Activated T-cell treated with anti-CD3 and anti-CD28 coated beads, Interleukin-2, amount 50 U/mL, for 1 hour (primary cell): ENCODE measurements at places on chromosomes 6 and 20.
A peak's percentile ranks its signal among the peaks of the same experiment; 100 is the strongest.

DNA sequence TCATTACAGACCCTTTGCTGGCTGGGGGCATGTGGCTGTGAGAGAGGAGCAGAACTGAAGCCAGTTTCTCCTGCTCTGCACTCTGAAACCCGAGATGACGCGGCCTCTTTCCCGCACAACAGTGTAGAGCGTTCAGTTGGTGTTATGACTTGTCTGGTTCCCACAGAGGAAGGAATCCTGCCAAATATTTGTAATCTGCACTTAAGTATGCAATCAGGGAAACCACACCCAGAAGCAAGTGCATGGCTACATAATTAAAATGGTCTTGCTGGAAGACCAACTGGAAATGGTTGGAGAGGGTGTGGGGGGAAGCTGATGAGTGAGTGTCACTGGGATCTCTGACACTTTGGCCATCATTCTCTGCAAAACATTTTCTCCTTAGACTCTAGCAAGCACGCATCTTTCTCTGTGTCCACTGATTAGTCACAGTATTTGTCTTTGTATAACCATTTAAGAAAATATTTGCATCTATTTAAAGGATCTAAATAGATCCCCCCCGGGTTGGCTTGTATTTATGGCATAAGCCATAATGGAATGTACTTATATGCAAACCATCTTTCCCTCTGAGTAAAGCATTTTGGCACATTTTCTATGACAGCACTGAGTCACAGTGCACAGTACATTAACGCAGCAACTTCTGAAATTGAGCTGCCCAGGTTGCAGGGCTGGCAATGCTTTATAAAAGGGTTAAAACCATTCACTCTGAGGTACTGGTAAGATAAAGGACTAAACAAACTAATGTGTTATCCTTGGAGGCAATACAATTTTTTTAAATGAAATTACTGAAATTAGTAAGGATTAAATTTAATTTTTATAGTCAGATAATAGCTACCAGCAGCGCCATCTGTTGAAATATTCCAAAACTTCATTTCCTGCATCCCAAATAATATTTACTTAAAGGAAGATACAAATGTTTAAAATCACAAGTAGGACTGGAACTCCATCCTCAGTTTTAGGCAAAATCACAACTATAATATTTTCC is 76.7 kb downstream of the FOXC1 start:
- DNase-seq = no peak

DNA sequence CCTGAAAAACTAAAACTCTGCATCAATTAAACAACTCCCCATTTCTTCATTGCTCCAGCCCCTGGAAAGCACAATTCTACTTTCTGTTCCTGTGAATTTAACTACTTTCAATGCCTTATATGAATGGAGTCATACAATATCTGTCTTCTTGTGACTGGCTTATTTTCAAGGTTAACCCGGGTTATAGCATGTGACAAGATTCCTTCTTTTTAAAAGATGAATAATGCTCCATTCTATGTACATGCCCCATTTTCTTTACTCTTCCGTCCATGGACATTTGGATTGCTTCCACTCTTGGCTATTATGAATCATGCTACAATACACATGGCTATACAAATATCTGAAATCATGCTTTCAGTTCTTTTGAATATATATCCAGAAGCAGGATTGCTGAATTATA is 334.9 kb upstream of the ID4 start:
- DNase-seq = no peak

- DNase-seq = no peak
Observed at GRCh38 chr20:61737812-61738443, 327.8 kb downstream of the TAF4 start.

- no peak for DNase-seq
Observed at GRCh38 chr20:24033151-24033550, 44.6 kb upstream of the GGTLC1 start.

DNA sequence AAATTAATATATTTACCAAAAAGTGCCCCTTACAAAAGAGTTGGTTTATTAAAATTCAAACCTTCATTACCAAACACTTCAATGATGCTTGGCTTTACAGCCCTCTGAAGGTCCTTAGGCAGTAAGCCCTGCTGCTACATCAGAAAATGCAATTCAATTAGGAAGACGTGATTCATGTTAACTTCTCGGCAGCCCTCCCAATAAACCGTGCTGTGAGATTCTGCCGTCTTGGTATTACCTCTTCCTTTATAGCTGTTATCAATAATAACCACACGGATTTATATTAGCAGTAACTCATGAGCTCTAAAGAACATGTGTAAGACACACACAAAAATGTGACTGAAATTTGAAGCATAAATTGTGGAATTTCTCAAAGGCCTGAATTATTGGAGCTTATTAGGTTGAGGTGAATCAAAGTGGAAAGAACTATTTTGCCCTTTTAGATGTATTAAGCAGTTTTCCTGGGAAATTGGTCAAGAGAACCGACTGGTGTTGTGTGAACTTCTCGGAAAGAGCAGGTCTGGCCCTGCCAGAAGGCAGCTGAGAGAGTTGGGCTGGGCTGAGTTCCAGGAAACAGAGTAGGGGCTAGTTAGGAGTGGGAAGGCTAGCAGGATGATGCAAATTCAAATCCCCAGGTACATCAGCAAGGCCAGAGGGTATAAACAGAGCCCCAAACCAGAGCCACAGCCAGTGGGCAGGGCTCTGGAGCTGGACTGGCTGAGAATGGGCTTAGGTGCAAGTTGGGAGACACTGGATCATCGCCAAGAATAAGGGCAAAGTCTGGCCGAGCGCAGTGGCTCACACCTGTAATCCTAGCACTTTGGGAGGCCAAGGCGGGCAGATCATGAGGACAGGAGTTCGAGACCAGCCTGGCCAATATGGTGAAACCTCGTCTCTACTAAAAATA is 33.1 kb downstream of the FGD2 start:
- no peak for DNase-seq

DNA sequence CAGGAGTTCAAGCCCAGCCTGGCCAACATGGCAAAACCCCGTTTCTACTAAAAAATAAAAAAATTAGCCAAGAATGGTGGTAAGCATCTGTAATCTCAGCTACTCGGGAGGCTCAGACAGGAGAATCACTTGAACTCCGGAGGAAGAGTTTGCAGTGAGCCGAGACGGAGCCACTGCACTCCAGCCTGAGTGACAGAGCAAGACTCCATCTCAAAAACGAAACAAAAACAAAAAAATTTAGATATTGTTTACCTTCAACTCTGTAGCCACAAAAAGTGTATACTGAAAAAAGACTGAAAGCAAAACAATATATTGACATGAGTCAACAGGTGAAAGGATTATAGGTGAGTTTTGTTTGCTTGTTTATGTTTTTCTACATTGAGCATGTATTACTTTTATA is 30.6 kb upstream of the TAB2 start:
- no peak for DNase-seq

DNA sequence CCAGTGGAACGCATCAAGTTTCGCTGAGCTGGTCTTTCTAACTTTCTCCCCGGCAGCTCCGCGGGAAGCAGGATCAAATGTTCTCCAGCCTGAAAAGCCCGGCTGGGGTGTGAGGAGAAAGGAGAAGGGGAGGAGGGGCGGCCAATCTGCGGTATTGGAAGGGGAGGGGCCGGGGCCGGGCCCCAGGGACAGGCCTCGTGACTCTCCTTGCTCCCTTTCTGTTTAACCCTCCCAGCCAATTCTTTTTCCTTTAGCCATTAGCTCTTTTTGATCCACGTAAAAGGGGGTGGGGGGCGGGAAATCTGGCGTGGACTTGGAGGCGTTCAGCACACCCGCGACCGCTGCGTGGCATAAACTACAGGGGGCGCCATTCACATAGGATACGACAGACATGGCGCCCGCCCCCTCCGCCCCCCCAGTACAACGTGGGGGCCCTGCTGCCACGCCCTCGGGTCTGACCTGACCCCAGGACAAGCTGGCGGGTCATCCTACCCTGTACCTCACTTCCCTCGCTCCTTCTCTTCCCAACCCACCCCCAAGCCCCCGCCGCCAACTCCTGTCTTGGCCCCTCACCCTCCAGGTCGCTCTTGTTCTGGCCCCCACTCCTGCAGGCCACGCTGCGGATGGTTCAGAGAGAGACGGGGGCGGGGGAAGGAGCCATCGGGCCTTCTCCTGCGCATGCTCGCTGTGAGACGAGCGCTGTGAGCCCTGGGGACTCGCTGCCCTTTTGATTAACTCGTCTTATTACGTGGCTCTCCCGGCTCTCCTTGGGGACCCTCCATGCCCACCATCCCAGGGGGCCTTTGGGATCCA is 7.8 kb upstream of the MDGA1 start:
- peak; percentile 79 for DNase-seq

GRCh38 chr20:20895537-20895936 is 183.1 kb upstream of the RALGAPA2 start:
- no peak for DNase-seq

- no peak for DNase-seq
Observed at GRCh38 chr6:130598021-130598989, 228.9 kb upstream of the SMLR1 start.

DNA sequence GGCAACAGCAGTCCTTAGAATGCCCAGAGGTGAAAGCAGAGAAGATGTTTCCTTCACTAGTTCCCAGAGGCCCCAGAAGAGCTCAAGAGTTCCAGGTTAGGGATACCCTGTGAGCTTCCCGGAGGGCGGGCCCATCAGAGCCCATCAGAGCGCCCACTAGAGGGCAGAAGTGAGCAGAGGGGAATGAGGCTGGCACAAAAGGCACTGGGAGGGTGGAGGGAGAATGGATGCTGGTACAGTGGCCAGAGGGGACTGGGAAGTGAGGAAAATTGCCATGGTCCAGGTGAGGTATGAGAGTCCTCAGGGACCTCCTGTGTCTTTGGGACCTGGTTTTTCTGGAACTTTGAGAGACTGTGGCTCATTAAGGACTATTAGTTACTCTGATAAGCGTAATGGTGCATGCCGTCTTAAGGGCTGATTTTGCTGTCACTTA is 57.3 kb downstream of the LINC00237 start:
- peak; percentile 55 for DNase-seq

DNA sequence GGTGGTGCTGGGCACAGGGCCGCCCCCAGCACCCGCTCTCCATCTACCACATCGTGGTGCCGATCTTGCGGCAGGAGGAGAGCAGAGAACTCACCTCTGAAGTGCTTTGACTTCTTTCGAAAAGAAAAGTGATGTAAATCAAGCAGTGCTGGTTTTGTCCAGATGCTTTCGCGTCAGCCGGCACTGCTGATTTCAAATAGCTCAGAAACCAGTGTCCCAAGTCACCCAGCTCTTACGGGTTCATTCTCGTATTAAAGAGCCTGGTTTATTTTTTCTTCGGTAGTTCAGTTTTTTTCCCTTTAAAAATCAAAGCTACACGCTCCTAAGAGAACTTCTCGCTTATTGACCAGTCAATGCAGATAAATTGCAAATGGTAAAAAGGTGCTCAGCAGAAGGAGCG is 32.1 kb downstream of the MYT1 start:
- DNase-seq = no peak

- DNase-seq = no peak
Observed at GRCh38 chr20:32572271-32572968, 12.7 kb downstream of the NOL4L start.

- DNase-seq = no peak
Observed at GRCh38 chr6:44805238-44805846, 417.8 kb downstream of the CDC5L start.

DNA sequence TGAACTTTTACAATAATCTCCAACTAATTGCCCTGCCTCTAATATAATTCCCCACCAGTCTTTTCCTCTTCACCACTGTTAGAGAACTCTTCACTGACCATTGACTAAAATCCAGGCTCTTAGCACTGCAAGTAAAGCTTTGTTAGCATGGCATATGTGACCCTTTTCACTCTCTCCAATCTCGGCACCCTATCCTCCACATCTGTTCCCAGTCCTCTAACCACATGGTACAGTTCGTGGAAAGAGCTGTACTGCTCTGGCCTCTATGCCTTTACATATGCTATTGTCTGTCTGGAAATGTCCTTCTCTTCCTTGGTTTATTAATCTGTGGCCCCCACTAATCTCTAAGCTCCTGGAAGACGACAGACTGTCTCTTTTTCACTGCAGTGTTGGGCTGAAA is 63.0 kb upstream of the EIF2S2 start:
- DNase-seq = no peak

- no peak for DNase-seq
Observed at GRCh38 chr6:107987805-107988204, 29.8 kb upstream of the SEC63 start.

DNA sequence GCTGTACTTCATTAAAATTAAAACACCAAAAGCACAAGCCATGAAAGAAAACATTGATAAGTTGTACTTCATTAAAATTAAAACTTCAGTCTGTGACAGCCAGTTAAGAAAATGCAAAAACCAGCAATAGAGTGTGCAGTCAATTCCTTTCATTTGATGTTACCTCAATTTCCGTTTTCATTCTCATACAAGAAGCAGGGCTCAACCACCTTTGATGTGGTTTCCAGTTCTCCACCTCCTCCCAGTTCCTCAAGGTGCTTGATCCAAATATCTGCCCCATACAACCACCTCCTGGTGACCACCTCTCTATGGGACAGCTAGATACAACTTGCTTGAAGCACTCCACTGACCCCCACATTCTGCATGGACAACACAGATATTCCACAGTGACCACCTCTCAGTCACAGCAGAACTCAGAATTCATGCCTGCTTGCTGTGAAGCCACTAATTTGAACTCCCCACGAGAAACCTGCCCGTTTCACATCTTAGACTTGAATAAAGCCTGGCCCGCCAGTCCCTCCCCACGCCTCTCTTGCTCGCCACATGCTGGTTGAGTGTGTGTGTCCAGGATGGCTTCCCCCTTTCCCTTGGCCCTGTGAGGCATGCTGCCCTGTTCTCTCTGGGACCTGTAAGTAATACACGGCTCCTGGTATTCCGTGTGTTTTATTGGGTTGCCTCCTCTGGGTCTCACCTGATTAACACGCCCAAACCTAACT is 66.1 kb downstream of the FAM50B start:
- DNase-seq = peak; percentile 33

DNA sequence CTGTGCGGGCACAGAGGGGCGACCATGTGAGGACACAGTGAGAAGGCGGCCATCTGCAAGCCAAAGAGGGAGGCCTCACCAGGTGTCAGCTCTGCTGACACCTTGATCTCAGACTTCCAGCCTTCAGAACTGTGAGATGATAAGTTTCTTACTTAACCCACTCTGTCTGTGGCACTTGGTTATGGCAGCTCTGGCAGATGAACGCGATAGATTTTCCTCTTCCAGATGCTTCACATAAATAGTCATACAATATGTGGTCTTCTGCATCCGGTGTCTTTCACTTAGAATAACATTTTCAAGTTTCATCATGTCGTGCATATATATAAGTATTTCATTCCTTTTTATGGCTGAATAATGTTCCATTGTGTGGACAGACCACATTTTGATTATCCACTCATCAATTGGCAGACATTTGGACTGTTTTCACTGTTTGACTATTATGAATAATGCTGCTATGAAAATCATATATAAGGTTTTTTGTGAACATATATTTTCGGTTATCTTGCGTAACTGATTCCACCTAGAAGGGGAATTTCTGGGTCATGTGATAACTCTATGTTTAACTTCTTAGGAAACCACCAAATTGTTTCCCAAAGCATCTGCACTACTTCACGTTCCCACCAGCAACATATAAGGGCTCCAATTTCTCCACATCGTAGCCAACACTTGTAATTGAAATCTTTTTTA is 30.2 kb downstream of the PRR18 start:
- DNase-seq = no peak

- no peak for DNase-seq
Observed at GRCh38 chr6:100382031-100382430, 82.7 kb downstream of the SIM1 start.

GRCh38 chr6:83592770-83593394 is 80.5 kb downstream of the PRSS35 start:
- DNase-seq = no peak

GRCh38 chr20:37251825-37252477 is 9.7 kb downstream of the GHRH start:
- no peak for DNase-seq
